ENCODE measurements at places on chromosomes 2 and 18.
A peak's percentile ranks its signal among the peaks of the same experiment; 100 is the strongest.

- no peak for DNase-seq
These were observed 173.0 kb downstream of the BABAM2 start for GRCh38 chr2:28063492-28063962.

- DNase-seq, result peak; percentile 50
These were observed 784 bp downstream of the ROCK1 start for GRCh38 chr18:21110713-21111345.

GRCh38 chr18:32389858-32390257 lies 80.8 kb downstream of the GAREM1 start:
- no peak for DNase-seq

GRCh38 chr18:9898792-9899549 lies 13.2 kb downstream of the TXNDC2 start:
- DNase-seq, result no peak

GRCh38 chr2:124647245-124647644 lies 622.2 kb downstream of the CNTNAP5 start:
- no peak for DNase-seq

GRCh38 chr2:140734992-140735391 lies 1395.8 kb downstream of the LRP1B start:
- DNase-seq, result no peak

DNA sequence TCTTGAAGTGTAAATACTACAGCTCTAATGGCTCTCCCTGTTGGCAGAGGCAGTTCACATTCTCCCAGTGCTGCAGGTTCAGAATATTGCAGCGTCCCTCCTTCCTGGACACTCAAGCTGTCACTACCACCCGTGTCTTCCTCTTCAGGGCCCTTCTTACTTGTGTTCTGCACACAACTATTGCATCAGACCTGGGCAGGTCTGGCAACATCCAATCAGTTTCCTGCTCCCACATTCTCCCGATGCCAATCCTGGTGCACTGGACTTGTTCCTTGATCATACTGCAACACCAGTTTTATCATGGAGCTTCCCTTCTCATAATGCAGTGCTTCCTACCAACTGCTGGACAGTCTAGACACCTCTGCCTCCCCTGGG lies 161.5 kb downstream of the CAPN13 start:
- no peak for DNase-seq

GRCh38 chr18:55566456-55566935 lies 21.5 kb downstream of the TCF4 start:
- DNase-seq, result no peak

GRCh38 chr2:20180676-20181648 lies 44.0 kb downstream of the SDC1 start:
- no peak for DNase-seq
